Stimulated activated CD8-positive, alpha-beta memory T cell treated with anti-CD3 and anti-CD28 coated beads, Interleukin-2, amount 100 ng/mL, for 1 hour (primary cell): ENCODE measurements at places on chromosomes 5 and 9.

- no peak for DNase-seq
Measured at GRCh38 chr5:168317096-168317520, 25.7 kb downstream of the WWC1 start.

DNA sequence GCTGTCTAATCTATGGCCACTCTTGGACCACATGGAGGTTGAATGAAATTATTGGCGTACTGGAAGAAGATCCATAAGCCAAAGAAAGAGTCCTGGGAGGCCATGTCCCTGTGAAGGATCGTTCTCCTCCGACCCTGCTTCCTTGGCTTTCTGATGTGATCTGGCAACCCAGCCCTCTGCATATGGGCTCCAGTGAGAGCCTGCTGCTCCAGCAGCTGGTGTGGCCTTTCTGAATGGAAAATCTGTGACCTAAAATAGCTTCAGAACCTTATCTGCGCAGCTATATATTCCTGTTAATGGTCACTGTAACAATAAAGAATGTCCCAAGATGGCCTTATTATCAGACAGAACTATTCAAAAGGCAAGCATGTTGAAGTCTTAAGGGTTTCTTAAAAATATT lies 40.2 kb upstream of the PHF2 start:
- no peak for DNase-seq

GRCh38 chr5:121424976-121425375 lies 426.7 kb upstream of the FTMT start:
- no peak for DNase-seq

- DNase-seq = no peak
Measured at GRCh38 chr5:180026320-180026719, 45.2 kb downstream of the RNF130 start.

DNA sequence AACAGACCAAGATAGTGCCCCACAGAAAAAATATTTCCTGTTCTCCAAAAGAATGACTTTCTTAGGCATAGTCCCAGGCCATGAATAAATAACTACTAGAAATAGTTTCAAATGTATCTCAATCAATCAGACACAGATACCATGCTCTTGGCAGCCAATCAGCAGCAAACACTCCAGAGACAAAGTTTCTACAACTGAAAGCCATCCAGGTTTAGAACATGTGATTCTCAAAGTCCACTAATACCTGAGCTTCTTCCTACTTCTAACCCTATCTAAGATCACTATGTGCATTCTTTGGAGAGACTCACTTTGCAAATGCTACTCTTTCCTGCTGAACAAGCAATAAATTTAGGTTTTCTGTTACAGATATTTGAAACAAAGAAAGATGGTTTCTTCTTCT lies 425.8 kb upstream of the GRIN3A start:
- no peak for DNase-seq

DNA sequence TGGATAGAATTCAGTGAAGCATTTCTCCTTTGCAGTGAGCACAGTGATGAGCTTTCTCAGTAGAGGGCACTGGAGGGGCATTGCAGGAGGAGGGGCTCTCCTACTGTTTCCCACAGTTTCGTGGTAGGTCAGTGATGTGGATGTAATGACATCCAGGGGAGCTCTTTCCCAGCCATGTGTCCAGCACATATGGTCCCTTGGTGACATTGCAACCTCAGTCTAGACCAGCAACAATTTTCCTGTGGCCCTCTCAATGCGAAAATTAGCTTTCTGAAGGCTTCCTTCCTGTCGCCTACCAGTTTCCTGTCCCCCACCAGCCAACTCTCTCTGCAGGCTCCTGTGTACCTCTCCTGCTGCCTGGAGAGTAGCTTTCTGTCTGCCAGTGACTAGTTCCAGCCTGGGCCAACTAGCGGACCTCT lies 6.9 kb upstream of the PDCL start:
- DNase-seq = no peak

DNA sequence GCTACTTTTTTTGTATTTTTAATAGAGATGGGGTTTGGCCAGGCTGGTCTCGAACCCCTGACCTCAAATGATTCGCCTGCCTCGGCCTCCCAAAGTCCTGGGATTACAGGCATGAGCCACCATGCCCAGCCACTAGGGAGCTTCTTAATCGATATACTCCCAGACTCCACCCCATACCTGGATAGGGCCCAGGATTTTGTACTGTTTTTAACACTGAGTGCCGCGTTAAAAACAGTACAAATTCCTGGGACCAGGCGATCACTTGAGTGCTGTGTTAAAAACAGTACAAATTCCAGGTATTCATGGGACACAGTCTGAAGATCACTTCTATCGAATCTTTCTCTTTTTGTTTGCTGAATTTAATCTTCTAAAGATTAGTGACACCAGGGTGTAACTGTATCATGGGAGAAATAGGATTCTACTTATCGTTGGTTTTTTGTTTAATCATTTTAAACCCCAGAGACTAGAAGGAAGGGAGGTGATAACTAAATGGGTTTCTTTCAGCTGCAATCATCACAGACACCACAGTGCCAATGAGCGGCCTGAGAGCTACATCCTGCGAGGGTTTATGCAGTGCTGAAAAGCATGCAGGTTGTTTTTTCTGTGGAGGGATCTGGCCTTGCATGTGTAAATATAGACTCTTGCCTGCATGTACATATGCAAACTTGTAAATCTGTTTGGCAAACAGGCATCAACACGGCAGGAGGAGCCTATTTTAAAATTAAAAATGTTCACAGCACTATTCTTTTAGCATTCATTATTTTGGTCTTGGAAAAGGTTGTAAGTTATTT lies 303.8 kb upstream of the WWC1 start:
- DNase-seq = no peak

GRCh38 chr5:175027390-175027789 lies 303.0 kb downstream of the MSX2 start:
- DNase-seq = no peak

- no peak for DNase-seq
Measured at GRCh38 chr9:115107701-115108100, 10.3 kb downstream of the TNC start.

DNA sequence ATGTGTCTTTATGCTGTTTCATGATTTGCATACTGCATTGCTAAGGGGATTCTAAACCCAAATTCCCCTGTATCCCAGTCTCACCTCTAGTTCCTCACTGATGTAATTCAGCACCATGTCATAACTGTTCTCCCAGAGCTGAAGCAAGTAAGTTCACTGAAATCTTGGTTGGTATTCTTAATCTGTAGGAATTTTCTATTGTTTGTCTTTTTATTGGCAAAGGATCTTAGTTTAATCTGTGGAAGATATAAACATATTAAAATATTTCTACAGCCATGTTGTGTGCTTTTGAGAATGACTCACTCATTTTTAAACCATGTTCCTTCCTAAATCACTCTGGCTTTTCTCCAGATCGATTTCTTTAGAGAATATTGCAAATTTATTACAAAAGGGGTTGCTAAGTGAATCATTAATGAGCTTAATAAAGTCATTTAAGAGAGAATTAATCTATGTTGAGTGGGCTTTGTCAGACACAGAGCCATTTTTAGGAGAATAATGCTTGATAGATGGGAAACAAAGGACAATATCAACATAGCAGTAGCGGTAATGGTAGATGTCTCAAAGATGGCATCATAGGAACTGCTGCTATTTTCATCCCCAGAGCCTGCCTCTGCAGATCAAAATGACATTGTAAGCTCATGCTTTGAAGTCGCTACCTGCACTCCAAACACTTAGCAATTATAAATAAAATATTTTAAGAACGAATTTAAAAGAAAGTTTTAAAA lies 110.0 kb downstream of the ENC1 start:
- DNase-seq = no peak

DNA sequence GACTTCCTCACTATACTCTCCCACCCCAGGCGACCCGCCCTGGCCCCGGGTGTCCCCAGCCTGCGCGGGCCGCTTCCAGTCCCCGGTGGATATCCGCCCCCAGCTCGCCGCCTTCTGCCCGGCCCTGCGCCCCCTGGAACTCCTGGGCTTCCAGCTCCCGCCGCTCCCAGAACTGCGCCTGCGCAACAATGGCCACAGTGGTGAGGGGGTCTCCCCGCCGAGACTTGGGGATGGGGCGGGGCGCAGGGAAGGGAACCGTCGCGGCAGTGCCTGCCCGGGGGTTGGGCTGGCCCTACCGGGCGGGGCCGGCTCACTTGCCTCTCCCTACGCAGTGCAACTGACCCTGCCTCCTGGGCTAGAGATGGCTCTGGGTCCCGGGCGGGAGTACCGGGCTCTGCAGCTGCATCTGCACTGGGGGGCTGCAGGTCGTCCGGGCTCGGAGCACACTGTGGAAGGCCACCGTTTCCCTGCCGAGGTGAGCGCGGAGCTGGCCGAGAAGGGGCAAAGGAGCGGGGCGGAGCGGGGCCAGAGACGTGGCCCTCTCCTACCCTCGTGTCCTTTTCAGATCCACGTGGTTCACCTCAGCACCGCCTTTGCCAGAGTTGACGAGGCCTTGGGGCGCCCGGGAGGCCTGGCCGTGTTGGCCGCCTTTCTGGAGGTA lies 2.1 kb downstream of the CA9 start:
- DNase-seq = no peak

- DNase-seq = no peak
Measured at GRCh38 chr5:7869474-7870136, 657 bp downstream of the MTRR start.

DNA sequence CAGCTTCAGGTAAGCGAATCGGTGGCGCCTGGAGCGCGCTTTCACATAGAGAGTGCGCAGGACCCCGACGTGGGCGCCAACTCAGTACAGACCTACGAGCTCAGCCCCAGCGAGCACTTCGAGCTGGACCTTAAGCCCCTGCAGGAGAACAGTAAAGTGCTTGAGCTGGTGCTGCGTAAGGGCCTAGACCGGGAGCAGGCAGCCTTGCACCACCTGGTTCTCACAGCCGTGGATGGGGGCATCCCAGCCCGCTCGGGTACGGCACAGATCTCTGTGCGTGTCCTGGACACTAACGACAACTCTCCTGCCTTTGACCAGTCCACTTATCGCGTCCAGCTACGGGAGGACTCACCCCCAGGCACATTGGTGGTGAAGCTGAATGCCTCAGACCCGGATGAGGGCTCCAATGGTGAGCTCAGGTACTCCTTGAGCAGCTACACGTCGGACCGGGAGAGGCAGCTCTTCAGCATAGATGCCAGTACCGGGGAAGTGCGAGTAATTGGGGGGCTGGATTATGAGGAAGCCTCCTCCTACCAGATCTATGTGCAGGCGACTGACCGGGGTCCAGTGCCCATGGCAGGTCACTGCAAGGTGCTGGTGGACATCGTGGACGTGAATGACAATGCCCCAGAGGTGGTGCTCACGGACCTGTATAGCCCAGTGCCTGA lies 1.1 kb downstream of the PCDHAC2 start:
- DNase-seq = no peak

DNA sequence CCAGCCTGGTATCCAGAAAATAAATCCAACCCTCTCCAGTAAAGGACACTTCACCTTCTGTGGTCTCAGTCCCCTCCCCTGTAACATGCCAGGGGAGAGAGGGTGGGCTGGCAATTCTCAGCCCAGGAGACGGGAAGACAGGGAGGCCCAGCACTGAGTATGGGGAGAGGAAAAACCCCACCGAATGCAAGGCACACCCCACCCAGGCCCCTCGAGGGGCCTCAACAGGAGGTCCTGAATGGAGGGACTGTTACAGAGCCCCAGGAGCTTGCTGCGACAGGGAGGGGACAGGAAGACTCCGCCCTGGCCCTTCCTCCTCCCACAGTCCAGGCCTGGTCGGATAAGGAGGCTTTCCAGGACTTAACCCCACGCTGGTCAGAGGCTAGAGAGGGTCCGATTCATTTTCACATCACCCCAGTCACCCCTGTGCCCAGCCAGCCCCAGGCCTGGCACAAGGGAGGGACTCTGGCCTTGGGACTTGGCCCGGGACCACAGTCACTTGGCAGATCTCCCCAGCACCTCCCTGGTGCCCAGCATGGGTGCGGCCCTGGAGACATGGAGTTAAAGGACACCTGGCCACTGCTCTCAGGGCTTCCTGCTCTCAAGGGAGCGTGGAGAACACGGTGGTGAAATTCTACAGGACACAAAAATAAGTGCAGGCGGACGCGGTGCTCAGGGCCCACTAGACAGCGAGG lies 44.9 kb upstream of the STXBP1 start:
- no peak for DNase-seq

DNA sequence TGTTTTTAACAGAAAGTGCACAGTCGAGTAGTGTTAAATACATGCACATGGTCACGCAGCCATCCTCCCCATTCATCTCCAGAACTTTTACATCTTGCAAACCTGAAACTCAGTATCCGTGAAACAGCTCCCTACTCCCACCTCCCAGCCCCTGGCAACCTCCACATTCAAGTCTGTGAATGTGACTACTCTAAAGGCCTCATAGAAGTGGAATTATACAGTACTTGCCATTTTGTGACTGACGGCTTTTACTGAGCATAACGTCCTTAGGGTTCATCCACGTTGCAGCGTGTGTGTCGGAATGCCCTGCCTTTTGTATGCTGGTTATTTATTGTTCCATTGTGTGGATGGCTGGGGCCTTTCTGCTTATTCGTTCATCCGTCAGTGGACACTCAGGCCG lies 35.8 kb downstream of the USP20 start:
- DNase-seq = no peak

DNA sequence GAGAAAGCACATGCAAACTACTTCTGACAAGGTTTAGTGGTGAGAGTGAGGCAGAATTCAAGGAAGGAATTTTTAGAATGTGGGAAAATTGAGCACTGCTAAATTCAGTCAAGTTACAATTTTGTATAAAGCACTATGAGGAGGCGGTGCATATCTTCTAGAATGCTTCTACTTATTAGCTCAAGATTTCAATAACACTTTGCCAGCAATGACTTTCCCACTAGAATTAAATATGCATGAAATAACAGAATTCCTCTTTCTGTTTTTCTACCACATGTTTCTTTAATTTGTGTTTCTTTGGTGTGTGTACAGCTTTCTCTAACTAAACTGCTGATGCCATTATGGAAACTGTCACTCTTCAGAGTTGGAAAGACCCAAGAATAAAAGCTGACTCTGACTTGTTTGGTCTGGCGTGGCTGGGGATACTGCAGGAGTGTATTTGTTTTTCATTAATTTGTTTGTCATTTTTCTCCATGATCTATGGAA lies 163.5 kb downstream of the ARSB start:
- no peak for DNase-seq

- no peak for DNase-seq
Measured at GRCh38 chr5:148583421-148583965, 70.8 kb downstream of the HTR4 start.

- no peak for DNase-seq
Measured at GRCh38 chr9:12933957-12934356, 159.1 kb downstream of the LURAP1L start.

- DNase-seq = no peak
Measured at GRCh38 chr5:79413112-79413511, 100.8 kb downstream of the HOMER1 start.

DNA sequence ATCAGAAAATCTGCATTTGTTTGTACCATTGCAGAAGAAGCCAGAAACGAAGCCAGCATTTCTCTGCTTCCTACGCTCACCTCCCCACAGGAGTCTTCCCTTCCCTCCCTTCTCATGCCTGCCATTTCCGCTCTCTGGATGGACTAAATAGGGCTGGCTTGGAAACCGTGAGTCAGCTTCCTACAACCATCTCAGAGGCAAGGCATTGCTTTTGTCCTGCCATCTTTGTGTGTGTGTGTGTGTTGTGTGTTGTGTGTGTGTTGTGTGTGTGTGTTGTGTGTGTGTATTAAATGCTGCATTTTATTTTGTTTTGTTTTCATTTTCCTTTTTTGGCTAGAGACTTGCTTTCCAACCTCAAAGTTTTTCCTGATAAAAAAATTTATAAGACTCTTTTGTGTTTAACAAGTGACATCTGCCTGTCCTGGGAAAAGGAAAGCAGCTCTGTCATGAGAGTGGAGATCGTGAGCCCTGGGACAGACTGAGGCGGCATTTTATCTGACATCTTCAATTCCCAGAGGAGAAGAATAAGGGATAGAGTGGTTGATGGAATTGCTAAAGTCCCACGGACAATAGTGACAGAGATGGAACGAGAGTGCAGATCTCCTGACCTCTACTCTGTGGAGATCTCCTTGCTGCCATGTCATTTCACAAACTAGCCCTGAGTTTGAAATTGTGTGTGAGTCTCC lies 7.5 kb upstream of the EGFLAM start:
- no peak for DNase-seq
